ENCODE measurements at places on chromosomes 5 and 9.

DNA sequence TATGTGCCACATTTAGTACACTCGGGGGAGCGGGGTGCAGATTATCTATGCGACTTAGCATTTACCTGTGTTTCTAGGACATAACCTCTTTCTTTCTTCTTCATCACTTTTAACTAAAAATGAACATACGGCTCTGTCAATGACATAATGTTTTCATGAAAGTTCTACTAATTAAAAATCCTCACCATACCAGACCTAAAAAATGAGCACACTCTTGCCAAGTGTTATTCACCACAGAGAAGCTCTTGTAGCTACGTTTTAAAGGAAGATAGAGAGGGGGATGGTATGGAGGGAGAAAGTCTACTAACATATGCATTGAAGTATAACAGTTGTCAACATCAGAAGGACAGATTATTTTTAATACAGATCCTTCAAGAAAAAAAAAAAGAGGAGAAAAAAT lies 1.6 kb downstream of the CDH10 start:
- no peak for DNase-seq

DNA sequence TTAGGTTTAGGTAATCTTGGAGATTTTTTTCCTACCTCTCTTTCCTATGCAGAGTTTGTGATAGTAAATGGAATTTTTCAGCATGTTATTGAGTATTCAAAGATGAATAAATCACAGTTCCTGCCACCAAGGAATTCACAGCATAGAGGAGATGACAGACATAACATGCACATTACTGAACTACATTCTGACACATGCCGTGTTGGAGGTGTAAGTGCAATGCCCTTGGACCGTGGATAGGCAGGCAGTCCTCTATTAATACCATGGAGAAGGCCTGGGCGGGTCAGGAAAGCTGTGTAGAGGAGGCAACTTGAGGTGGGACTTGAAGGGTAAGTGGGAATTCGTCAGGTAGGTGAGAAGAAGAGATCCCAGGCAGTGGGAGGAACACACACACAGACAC lies 43.9 kb downstream of the MCCC2 start:
- no peak for DNase-seq

DNA sequence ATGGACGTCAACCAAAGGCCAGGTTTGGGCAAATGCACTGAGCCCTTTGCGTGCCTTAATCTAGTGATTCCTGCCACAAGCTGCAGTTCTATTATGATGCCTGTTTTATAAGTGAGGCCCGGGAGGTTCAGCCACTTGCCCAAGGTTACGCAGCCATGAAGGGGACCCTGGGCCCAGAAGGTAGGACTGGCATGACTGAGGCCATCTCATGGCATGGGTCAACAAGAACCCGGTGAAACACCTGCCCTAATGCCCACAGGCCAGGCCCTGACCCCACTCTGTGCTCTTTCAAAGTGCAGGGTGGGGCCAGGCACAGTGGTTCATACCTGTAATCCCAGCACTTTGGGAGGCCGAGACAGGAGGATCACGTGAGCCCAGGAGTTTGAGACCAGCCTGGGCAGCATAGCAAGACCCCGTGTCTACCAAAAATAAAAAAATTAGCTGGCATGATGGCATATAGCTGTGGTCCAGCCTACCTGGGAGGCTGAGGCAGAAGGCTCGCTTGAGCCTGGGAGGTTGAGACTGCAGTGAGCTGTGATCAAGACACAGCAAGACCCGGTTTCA lies 8.6 kb downstream of the NINJ1 start:
- DNase-seq: no peak

GRCh38 chr9:121633119-121633714 lies 18.2 kb upstream of the DAB2IP start:
- DNase-seq: no peak

DNA sequence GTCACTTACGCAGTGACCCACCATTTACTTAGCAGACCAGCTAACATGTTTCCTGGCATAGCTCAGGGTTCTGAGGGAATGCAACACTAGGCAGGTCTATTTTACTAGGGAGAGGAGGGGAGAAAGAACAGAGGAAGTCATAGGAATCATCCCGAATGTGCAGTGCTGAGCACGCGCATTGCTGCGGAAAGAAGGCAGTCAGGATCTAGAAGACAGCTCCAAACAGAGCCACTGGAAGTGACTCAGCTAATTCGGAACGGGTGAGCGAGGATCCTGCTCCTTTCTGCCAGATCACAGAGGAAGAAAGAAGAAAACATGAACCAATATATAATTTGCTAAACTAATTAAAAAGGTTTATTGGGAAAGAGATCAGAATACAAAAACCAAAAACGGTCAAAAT lies 339.8 kb downstream of the EFNA5 start:
- DNase-seq: no peak

- DNase-seq: no peak
Observed at GRCh38 chr5:41325074-41325473, 111.7 kb upstream of the C6 start.

DNA sequence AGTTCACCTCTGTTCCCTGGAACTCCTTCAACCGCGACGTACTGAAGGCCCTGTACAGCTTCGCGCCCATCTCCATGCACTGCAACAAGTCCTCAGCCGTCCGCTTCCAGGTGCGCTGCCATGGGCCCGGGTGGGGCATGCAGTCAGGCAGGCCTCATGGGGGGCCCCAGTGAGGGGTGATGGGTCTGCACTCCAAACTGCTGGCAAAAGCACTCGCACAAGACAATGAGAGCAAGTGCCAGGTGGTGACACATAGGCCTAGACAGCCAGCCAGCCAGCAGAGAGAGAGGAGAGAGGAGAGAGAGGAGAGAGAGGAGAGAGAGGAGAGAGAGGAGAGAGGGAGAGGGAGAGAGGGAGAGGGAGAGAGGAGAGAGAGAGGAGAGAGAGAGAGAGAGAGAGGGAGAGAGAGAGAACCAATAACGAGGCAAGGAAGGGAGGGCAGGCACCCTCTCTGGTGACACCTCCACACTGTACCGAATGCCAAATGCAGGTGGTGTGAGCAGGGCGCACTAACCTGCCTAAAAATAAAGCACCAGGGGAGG lies 21.0 kb downstream of the DBH start:
- no peak for DNase-seq

DNA sequence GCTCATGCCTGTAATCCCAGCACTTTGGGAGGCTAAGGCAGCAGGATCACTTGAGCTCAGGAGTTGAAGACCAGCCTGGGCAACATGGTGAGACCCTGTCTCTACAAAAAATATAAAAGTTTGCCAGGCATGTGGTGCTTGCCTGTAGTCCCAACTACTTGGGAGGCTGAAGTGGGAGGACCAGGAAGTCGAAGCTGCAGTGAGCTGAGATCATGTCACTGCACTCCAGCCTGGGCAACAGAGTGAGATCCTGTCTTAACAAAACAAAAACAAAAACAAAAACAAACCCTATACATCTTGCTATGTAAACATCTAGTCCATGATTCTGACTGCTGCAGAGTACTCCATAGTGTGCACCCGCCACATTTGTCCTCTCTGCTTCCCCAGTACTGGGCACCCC lies 19.8 kb upstream of the PPP2CA start:
- no peak for DNase-seq

DNA sequence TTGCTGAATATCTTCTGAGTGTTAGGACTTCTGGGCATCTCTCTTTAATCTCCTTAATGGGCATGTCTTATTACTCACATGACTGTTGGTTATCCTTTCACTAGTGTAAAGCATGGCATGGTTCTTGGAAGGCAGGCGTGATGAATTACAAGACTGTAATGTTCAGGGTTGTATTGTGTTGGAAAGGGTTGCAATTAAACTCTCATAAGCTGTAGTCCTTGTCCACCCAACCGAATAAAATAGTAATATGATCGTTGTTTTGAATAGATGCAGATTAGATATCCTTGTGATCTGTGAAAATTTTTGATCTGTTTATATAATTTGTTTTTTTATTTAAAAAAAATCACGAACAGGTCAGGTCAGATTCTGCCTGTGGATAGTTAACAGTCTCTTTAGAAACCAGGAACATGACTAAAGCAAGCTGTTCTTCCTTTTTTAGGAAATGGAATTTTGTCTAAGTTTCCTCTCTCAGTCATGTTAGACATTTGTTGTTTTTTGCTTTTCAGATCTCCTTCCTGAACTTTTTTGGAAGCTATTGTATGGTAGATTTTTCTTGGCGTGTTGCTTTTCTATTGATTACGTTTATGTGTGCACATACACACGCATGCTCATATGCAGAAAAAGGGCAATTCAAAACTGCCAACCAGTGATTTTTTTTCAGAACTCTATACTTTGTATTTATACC lies 121.8 kb downstream of the ARHGEF28 start:
- no peak for DNase-seq

DNA sequence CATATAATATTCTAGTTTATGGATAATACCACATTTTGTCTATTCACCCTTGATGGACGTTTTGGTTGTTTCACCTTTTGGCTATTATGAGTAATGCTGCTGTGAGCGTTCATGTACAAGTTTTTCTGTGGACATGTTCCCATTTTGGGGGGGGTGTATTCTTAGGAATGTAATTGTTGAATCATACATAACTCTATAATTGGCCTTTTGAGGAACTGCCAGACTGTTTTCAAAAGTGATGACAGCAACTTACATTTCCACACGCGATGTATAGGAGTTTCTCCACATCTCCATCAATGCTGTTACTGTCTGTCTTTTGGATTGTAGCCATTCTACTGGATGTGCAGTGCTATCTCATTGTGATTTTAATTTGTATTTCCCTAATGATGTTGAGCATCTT lies 69.8 kb downstream of the SLC46A2 start:
- no peak for DNase-seq

DNA sequence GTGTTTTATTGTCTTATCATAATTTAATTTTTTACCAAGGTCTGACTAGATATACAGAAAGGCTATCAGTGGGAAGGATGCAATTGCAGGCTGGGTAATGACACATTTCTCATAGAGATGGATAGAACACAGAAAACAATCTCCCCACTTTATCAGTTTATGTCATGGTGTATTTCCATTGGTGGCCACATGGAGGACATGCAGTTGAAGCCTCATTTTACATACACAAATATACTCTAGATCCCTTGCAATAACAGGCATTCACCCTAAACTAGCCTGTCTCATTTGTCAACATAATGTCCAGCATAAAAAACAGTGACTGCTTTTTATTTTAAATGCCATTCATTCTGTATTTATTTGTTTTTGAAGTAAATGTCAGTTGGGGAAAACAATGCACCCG lies 526.3 kb downstream of the GABRG2 start:
- no peak for DNase-seq

- no peak for DNase-seq
Observed at GRCh38 chr9:122354536-122355199, 16.2 kb upstream of the PTGS1 start.

DNA sequence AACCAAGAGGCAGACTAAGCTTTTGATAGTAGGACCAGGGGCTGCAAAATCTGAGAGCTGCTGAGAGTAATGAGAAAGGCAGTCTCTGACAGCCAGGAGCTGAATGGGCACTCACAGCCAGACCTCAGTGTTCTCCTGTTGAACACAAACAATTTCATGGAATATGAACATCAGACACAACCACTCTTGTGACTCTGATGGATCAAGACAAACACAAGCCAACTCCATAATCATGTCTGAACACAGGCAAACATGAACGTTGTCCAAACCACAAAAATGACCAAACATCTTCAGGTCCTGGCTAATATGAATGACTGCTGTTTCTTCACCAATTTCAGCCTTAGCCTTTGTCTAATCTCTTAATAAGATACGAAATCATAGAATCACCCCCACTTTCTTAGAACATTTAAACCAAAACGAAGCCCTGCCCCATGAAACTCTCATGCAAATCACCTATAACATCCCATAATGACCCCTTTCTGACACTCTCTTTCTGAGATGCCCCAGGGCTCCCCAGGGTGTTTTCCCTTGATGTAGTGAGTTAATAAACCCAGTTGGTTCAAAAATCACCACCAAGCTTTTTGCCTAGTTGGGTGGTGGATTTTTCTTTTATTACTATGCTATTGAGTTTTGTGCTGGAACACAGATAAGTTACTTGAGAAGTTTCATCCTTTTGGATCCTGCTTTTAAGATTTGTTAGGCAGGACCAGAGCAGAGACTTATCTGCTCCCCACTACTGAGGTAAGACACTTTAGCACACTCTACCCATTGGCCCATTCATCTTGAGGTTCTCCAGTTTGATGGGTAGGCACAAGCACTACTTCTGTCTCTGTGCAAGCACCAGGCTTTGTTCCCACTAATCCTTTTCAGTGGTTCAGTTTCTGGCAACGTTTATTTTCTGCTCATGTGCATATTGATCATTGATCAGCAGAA lies 5.9 kb upstream of the ERAP2 start:
- no peak for DNase-seq

DNA sequence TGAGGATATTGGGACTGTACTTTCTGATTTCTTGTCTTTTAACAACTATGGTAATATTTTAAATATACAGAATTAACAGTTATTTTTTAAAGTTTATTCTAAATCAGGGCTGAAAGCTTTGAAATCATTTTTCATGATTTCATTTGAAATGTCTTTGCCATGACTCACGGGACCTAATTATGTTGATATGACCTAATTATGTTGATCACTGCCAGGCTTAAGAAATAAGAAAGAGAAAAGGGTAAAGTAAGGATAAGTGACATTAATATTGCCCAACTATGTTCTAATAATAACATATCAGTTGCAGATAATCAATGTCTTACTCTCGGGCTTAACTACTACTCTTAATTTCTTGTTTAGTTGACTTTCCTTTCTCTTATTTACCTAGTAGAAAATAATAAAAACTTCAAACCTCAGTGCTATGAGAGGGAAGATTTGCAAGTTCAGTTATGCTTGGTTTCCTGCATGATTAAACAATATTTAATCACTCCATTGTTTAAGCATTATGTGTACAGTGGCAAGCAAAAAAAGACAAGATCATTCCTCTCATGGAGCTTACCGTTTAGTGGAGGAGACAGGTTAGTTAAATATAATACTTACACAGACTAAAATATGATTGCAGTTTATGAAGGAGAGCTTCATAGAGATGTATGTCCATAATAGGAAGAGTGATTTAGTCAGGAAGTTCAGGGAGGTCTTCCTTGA lies 67.0 kb upstream of the EIF4EBP3 start:
- no peak for DNase-seq

GRCh38 chr9:125536776-125537175 lies 170.2 kb downstream of the MAPKAP1 start:
- DNase-seq: no peak

DNA sequence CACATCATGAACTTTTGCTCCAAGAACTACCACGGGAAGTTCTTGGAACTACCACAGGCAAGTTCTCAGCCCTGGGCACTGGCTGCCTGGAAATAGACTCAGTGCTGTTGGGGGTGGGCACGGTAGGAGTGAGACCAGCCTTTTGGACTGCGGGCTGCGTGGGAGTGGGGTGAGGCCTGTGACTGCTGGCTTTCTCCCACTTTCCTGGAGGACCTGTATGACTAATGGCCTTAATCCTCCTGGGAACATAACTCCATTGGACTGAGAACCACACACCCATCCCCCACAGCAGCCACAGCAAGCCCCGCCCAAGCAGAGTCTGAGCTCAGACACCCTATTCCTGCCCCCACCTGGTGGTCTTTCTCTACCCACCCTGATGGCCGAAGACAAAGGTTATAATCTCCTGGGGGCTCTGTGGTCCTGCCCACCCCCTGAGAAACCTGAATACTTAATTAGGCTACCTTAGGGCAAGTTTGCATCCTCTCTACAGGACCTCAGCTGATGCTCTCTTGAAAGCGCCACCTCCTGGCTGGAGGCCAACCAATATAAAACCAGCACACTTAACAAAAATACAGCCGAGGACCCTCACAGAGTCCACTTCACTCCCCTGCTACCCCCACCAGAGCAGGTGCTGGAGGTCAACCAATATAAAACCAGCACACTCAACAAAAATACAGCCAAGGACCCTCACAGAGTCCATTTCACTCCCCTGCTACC lies 112.6 kb downstream of the CACNA1B start:
- no peak for DNase-seq
